ENCODE measurements at places on chromosomes 4 and X. TPM values are rescaled to one million over a fixed set of nuclear protein-coding genes. Genes with fewer than 3 reads are reported as not detected.

DNA sequence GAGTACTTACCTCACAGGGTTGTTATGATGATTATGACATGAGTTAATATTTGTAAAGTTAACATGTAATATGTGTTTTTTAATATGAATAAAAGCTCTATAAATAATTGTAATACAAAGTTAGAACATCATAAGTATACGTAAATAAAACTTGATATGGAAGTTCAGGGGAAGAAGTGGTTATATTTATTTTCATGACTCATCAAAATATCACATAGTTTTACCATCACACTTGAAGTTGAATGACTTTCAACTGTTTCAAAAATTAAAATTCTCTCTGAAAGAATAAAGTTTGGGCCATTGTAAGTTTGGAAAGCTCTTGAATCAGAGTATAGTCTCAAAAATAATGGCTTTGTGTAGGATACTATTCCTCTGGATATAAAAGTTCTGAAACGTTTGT is 8.3 kb downstream of the SH2D1A start:
- no peak overlapping the region for H3K4me3 ChIP-seq
- H3K36me3 ChIP-seq = no peaks in the 10 kb centered on the region
- H3K27ac ChIP-seq = no peak overlapping the region
- DNase-seq = no peak
- H3K4me1 ChIP-seq = no peaks in the 10 kb centered on the region

TMEM150C gene
- 0.28 TPM for polyA plus RNA-seq

SOX3 gene
- polyA plus RNA-seq = not detected

UNC5C gene
- polyA plus RNA-seq = 0.12 TPM

All from GM12878 (cell line).